ENCODE measurements at places on chromosomes 12 and 14. TPM values are rescaled to one million over a fixed set of nuclear protein-coding genes. Genes with fewer than 3 reads are reported as not detected.

The SLC2A14 gene
- total RNA-seq = 0.31 TPM

The RPS6KL1 gene
- total RNA-seq = 1.6 TPM

The MMP19 gene
- 6.7 TPM for total RNA-seq

The CLEC1B gene
- total RNA-seq = not detected

The NGB gene
- total RNA-seq = not detected

The CIROP gene
- 0.06 TPM for total RNA-seq

The GPRC5A gene
- total RNA-seq = 8.7 TPM

The POTEG gene
- total RNA-seq = not detected

The RGS6 gene
- not detected for total RNA-seq
